ENCODE measurements at places on chromosomes 1 and 21. TPM values are rescaled to one million over a fixed set of nuclear protein-coding genes. Genes with fewer than 3 reads are reported as not detected.
A peak's percentile ranks its signal among the peaks of the same experiment; 100 is the strongest.

DNA sequence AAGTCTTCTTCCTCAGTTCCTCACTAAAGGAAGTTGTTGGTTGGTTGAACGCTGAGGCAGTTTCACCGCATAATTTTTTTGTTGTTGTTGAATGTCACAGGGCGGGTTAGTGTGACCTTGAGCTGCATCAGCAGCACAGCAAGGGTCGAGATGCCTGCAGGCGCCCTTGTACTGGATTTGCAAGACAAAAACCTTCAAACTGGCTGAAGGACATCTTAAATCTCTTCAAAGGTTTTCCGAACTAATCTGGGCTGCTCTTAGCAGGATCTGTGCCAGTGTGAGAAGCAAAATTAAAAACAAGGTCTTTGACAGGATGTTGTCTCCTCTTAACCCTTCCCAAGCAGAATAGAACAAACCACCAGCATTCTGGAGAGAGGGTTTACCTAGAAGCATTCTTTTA lies 59.4 kb downstream of the NRIP1 start:
- H3K4me3 ChIP-seq: peak overlapping the region; percentile 66
- H3K36me3 ChIP-seq: peaks cover 10% of the 10 kb centered on the region
- H3K27me3 ChIP-seq: no peaks in the 10 kb centered on the region
- peaks cover 47% of the 10 kb centered on the region for H3K4me1 ChIP-seq

The C1orf94 gene
- total RNA-seq: not detected

The COG2 gene
- 46.4 TPM for total RNA-seq

- no peak for DNase-seq
- peaks cover 30% of the 10 kb centered on the region for H3K4me1 ChIP-seq
- H3K27ac ChIP-seq: peak overlapping the region; percentile 95
- H3K36me3 ChIP-seq: peaks cover 2% of the 10 kb centered on the region
Observed at GRCh38 chr1:180585994-180586359, 27.2 kb downstream of the OVAAL start.

GRCh38 chr1:213138892-213139291 lies 87.9 kb downstream of the RPS6KC1 start:
- H3K4me3 ChIP-seq: no peak overlapping the region
- H3K27me3 ChIP-seq: no peaks in the 10 kb centered on the region
- peak overlapping the region; percentile 18 for H3K27ac ChIP-seq
- H3K36me3 ChIP-seq: peaks cover 9% of the 10 kb centered on the region
- no peak for DNase-seq
- H3K4me1 ChIP-seq: no peaks in the 10 kb centered on the region
